ENCODE measurements at places on chromosomes 5 and 9. TPM values are rescaled to one million over a fixed set of nuclear protein-coding genes. Genes with fewer than 3 reads are reported as not detected.

- no peaks in the 10 kb centered on the region for H3K36me3 ChIP-seq
- H3K4me3 ChIP-seq, result no peak overlapping the region
- DNase-seq, result no peak
- H3K4me1 ChIP-seq, result no peaks in the 10 kb centered on the region
Measured at GRCh38 chr5:8383616-8384015, 514.7 kb downstream of the MTRR start.

DNA sequence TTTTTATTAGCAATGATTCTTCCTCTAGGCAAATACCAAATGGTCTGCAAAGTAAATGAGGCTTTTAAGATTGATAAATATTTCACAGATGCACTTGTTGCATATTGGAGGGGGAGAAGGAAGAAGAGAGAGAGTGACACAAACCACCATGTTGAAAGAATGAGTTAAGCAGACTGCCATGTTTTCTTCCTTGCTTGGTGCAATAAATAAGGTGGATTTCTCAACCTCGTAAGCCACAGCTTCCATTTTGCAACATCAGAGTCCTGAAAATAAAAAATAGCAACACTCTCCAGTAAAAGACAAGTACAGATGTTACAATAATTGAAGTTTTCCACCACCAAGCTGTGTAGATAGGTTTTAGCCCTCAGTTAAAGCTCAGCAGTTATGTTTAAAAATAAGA is 202.9 kb downstream of the SGCD start:
- no peak overlapping the region for H3K4me3 ChIP-seq
- H3K27me3 ChIP-seq, result no peaks in the 10 kb centered on the region
- no peak for DNase-seq
- H3K4me1 ChIP-seq, result no peaks in the 10 kb centered on the region

RALGPS1 gene
- 1.7 TPM for total RNA-seq

GRCh38 chr5:128304791-128305190 is 221.2 kb downstream of the SLC12A2 start:
- H3K4me3 ChIP-seq, result no peak overlapping the region
- H3K4me1 ChIP-seq, result no peaks in the 10 kb centered on the region
- H3K27me3 ChIP-seq, result no peaks in the 10 kb centered on the region
- no peaks in the 10 kb centered on the region for H3K36me3 ChIP-seq
- H3K27ac ChIP-seq, result no peak overlapping the region
- no peak for DNase-seq

SPINK13 gene
- not detected for total RNA-seq

DNA sequence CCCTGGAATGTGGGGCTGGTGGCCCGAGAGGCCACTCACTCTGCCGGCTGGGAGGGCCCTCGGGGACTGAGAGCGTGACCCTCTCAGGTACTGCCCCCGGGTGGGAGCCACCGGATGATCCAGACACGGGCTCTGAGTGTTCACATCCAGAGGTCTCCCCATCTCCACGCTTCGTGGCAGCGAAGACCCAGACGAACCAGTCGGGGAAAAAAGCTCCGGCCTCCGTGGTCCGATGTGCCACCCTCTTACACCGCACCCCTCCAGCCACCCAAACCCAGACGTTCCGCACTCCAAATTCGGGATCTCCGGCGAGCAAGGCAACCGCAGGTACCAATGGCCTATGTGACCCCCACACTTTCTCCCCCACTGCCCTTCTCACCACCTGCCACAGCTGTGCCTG is 49.5 kb downstream of the AMBP start:
- no peak overlapping the region for H3K4me3 ChIP-seq
- peak; percentile 48 for DNase-seq
- no peaks in the 10 kb centered on the region for H3K4me1 ChIP-seq
- no peaks in the 10 kb centered on the region for H3K27me3 ChIP-seq
- H3K36me3 ChIP-seq, result no peaks in the 10 kb centered on the region

- no peak overlapping the region for H3K27ac ChIP-seq
- no peak overlapping the region for H3K4me3 ChIP-seq
- DNase-seq, result no peak
- peaks cover 11% of the 10 kb centered on the region for H3K27me3 ChIP-seq
- H3K36me3 ChIP-seq, result no peaks in the 10 kb centered on the region
- H3K4me1 ChIP-seq, result peaks cover 4% of the 10 kb centered on the region
Measured at GRCh38 chr5:32190095-32190494, 16.0 kb upstream of the GOLPH3 start.

NDST1 gene
- 3.9 TPM for total RNA-seq

DNA sequence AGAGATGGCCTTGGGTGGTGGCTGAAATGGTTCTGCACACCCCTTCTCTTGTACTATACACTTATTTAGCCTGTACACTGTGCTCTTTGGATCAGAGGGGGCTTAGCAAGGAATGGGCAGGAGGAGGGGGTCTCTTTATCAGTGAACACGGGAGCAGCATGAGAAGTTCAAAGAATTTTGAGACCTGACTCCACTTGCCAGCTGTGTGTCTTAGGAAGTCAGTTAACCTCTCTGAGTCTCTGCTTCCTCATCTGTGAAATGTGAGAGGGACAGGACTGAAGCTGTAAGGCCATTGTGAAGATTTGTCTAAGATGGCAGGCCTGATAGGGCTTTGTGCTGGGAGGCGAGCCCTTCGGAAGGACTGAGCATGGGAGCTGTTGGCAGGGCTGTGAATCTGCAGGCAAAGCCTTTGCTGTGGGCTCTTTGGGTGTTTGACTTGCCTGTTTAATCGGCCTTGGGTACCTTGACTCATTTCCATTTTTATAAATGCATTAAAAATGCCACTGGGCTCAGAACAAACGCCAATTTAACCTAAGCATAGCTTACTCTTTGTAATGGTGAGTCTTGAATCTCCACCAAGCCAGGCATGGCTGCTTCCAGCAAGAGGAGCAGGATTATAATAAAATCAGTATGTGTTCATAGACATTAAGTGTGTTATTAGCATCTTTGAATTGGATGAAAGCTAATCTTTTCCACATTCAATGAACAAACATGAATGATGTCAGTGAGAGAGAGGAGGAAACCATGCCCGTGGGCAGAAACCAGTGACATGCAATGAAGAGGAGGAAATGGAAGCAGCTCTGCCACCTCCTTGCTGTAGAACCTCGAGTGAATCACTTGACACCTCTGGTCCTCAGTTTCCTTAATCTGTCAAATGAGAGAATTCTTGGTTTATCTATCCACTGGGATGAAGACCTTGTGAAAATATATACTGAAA is 89.4 kb downstream of the MACROH2A1 start:
- peak; percentile 72 for DNase-seq
- peak overlapping the region; percentile 76 for H3K27ac ChIP-seq
- H3K4me3 ChIP-seq, result peak overlapping the region; percentile 51
- peaks cover 4% of the 10 kb centered on the region for H3K27me3 ChIP-seq
- H3K36me3 ChIP-seq, result no peaks in the 10 kb centered on the region

DNA sequence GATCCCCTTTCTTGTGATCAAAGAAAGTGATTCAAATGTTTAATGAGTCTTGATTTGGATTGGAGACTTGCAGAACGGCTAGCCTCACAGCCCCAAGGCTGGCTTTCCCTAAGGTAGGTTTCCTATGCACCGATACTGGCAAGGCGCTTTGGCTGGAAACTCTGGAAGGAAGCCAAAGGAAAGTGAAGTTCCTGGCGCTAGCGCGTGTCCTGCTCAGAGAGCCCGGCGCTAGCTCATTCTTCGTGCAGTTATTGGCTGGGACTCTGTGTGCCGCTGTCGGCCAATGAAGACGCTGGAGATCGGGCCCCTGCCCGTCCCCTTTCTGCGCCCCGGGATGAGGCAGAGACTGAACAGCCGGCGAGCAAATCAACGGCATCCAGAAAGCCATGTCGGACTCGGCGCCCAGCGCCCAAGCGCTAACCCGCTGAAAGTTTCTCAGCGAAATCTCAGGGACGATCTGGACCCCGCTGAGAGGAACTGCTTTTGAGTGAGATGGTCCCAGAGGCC is at the start of gene PCDHGC3:
Gene PCDHGC3 (plus strand): TSS at position 342 of the 507 bp plus-strand sequence. CDS start 151 bp downstream, at position 493.
- peaks cover 18% of the 10 kb centered on the region for H3K4me1 ChIP-seq
- DNase-seq, result peak; percentile 78
- peaks cover 60% of the 10 kb centered on the region for H3K27me3 ChIP-seq

TLX3 gene
- total RNA-seq, result not detected

GRCh38 chr5:132020568-132021339 is 9.3 kb upstream of the ACSL6 start:
- peaks cover 33% of the 10 kb centered on the region for H3K27me3 ChIP-seq
- peak overlapping the region; percentile 49 for H3K4me3 ChIP-seq
- peaks cover 45% of the 10 kb centered on the region for H3K4me1 ChIP-seq
- DNase-seq, result no peak
- H3K27ac ChIP-seq, result peak overlapping the region; percentile 87

SOHLH1 gene
- not detected for total RNA-seq

- H3K36me3 ChIP-seq, result no peaks in the 10 kb centered on the region
- no peaks in the 10 kb centered on the region for H3K27me3 ChIP-seq
- H3K4me1 ChIP-seq, result peaks cover 9% of the 10 kb centered on the region
- no peak for DNase-seq
- no peak overlapping the region for H3K27ac ChIP-seq
Measured at GRCh38 chr9:126084696-126085095, 241.9 kb upstream of the MVB12B start.

ELL2 gene
- total RNA-seq, result 103 TPM

DNA sequence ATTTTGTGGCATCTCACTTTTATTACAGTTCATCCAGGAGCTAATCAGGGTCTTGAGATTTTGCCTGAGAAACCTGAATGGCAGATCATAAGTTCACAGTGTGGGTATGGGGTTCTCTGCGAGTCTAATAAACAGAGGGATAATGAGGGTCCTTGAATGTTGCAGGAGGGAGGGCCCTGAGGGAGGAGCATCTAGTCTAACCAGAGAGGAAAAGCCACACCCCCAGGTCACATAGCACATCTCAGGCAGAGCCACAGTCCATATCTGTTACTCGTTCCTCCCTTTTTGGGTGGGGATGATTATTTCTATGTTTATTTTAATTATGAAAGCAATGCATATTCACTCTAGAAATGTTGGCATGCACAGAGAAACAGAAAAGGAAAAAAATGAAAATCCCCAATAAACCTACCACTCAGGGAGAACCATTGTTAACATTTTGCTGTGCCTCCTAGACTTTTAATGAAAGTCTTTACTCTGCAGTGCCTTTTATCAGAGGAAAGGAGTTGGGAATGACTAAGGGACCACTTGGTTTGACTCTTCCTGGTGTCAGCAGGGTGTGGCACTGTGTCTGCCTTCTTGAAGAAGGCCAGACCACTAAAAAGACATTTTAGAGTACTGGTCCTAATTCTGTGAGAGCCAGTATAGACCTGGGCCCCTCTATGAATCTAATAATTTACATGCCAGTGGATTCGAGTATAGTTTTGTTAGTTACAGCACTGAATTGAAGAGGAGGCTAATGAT is 2.8 kb downstream of the GALNT12 start:
- peaks cover 32% of the 10 kb centered on the region for H3K27me3 ChIP-seq
- DNase-seq, result no peak
- H3K36me3 ChIP-seq, result peaks cover 3% of the 10 kb centered on the region
- H3K27ac ChIP-seq, result no peak overlapping the region

- H3K27ac ChIP-seq, result no peak overlapping the region
- no peaks in the 10 kb centered on the region for H3K27me3 ChIP-seq
- no peaks in the 10 kb centered on the region for H3K4me1 ChIP-seq
- no peak for DNase-seq
Measured at GRCh38 chr9:116945817-116946216, 258.7 kb downstream of the TRIM32 start.

GDA gene
- not detected for total RNA-seq

- peaks cover 12% of the 10 kb centered on the region for H3K27me3 ChIP-seq
- peak; percentile 90 for DNase-seq
- H3K4me3 ChIP-seq, result peak within 1 kb of the TSS; percentile 89
- H3K36me3 ChIP-seq, result peaks cover 11% of the 10 kb centered on the region
- peak within 1 kb of the TSS; percentile 76 for H3K27ac ChIP-seq
- peaks cover 29% of the 10 kb centered on the region for H3K4me1 ChIP-seq
Measured at GRCh38 chr9:111483858-111484571, at the start of gene ECPAS. ECPAS (minus strand) TSS chr9:111484383; CDS start chr9:111472918, 11,465 bp downstream.

NTNG2 gene
- total RNA-seq, result 1.6 TPM

DNA sequence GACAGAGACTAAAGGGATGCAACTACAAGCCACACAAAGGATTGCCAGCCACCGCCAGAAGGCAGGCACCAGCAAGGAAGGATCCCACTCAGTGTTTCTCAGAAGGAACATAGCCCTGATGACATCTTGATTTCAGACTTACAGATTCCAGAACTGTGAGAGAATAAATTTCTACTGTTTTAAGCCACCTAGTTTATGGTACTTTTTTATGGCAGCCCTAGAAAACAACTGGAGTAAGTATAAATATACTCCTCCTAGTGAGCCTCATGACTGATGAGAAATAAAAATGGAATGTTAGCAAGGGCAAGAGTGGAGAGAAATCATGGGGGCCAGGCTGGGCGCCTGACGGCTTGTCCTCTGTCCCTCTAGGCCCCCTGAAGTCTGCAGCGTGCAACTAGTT is 307.3 kb downstream of the PIK3R1 start:
- no peak for DNase-seq
- no peaks in the 10 kb centered on the region for H3K4me1 ChIP-seq

CCL27 gene
- 0.52 TPM for total RNA-seq

ANKDD1B gene
- 0.40 TPM for total RNA-seq

GRCh38 chr5:81068635-81069034 is 108.5 kb downstream of the RASGRF2 start:
- peaks cover 8% of the 10 kb centered on the region for H3K4me1 ChIP-seq
- no peak overlapping the region for H3K27ac ChIP-seq
- H3K36me3 ChIP-seq, result peaks cover 40% of the 10 kb centered on the region
- no peak overlapping the region for H3K4me3 ChIP-seq

DNA sequence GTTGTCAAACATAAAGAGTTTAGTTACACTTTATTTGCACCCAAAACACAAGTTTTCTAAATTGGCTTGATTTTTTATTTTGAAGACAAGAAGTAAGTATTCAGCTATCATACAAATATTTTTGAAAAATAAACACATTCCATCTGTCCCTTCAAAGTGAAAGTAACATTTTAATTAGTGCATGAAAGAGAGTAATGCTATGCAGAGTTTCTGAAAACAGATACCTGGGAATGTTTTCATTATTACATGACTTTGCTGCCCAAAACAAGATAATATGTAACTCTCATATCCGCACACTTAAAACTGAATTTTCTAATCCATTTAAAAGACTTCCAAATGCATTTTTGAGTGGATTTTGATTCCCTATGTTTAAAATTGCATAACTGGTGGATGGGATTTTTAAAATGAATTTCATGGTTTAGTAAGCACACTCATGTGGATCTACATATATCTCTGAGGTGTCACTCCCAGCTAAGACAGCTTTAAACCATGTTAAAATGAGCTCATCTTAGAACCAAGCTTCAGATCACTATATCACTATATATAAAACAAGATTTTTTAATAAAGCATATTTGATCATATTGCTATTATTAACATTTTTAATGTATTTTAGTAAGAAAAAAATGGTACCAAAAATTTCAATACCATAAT is 127.5 kb downstream of the ATPSCKMT start:
- no peaks in the 10 kb centered on the region for H3K4me1 ChIP-seq
- no peaks in the 10 kb centered on the region for H3K36me3 ChIP-seq
- no peaks in the 10 kb centered on the region for H3K27me3 ChIP-seq
- no peak for DNase-seq
- no peak overlapping the region for H3K4me3 ChIP-seq

GRCh38 chr5:127186657-127187056 is 103.9 kb upstream of the MEGF10 start:
- no peaks in the 10 kb centered on the region for H3K36me3 ChIP-seq
- no peak for DNase-seq
- H3K4me3 ChIP-seq, result no peak overlapping the region
- no peaks in the 10 kb centered on the region for H3K4me1 ChIP-seq
- H3K27me3 ChIP-seq, result peaks cover 2% of the 10 kb centered on the region

GRCh38 chr5:14331386-14331781 is 188.2 kb downstream of the TRIO start:
- peaks cover 8% of the 10 kb centered on the region for H3K4me1 ChIP-seq
- H3K36me3 ChIP-seq, result no peaks in the 10 kb centered on the region
- H3K27ac ChIP-seq, result no peak overlapping the region
- peaks cover 4% of the 10 kb centered on the region for H3K27me3 ChIP-seq
- peak; percentile 64 for DNase-seq
